ENCODE measurements at places on chromosomes 5 and 9.

DNA sequence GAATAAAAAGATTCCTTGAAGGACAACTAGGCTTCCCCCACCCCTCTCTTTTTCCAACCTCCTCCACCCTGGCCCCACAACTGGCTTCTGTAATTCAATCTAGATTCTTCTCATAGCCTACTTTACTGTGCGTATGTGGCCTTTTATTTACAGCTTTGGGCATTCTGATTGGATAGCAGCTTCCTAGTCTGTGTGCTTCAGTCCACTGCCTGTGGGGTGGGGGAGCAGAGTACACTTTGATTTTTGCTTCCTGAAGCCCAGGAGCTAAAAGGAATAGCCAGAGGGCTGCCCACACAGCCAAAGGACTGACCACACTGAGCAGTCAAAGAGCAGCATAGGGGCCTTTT, 30.4 kb downstream of the RUSC2 start:
- DNase-seq: no peak

- no peak for DNase-seq
Observed at GRCh38 chr5:179530069-179530998, 20.0 kb upstream of the RUFY1 start.

DNA sequence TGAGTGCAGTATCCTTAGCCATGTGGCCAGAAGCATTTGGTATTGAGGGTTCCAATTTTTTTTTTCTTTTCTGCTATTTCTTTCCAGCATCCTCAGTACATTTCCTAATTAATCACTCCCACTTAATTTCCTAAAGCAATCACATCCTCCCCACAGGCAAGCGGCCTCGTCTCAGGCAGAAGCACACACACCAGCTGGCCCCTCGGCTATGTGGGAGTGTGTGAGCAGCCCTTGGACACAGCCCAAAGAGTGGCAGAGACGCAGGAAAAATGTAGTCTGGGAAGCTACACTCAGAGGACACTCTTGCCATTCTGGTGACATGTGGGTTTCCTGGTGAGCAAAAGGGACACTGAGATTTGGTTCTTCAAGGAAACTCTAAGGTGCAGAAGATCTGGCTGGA, 20.7 kb downstream of the SLIT3 start:
- no peak for DNase-seq

DNA sequence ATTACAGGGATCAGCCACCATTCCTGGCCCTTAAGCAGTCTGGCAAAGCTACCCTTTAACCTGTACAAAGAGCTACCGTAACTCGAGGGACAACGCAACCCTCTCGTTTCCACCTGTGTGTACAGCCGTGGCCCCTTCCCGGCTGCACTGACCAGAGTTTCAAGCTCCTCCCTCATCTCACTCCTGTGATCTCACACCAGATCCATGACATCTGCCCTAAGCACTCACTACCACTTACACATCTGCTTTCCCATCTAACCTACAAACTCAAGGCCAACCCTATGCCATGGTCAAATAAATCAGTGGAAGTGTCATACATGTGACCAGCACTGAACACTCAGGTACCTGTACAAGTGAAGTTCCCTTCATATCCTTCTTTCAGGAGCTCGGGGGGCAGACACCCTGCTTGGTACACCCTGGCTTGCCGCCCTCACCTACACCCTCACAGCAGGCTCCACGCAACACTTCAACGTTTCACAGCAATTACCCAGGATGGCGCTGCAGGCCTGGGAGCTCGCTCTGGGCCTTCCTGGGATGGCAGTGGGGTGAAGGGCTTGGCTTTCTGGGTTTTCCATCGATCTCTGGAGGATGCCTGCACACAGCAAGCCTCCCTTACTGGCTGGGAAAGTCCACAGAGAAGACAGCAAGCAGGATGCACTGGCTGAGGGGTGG, 61.7 kb downstream of the PRRT1B start:
- DNase-seq: no peak

DNA sequence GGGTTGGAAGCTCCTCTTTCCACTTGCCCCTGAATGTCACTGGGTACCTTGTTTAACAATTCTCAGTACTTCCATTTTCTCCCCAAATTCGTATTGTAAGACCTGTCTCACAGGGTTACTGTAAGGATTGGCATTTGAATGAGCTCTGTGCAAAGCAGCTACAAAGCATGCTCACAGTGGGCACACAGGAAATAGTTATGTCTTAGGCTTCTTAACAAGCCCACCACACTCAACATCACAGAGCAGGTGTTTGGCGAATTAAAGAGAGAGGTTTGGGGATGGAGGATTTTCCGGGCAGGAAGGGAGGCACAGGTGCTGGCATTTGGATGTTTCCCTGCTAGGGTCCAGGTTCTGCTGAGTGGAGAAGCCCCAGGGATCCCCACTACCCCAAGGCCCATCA, 17.0 kb upstream of the LHFPL2 start:
- no peak for DNase-seq

DNA sequence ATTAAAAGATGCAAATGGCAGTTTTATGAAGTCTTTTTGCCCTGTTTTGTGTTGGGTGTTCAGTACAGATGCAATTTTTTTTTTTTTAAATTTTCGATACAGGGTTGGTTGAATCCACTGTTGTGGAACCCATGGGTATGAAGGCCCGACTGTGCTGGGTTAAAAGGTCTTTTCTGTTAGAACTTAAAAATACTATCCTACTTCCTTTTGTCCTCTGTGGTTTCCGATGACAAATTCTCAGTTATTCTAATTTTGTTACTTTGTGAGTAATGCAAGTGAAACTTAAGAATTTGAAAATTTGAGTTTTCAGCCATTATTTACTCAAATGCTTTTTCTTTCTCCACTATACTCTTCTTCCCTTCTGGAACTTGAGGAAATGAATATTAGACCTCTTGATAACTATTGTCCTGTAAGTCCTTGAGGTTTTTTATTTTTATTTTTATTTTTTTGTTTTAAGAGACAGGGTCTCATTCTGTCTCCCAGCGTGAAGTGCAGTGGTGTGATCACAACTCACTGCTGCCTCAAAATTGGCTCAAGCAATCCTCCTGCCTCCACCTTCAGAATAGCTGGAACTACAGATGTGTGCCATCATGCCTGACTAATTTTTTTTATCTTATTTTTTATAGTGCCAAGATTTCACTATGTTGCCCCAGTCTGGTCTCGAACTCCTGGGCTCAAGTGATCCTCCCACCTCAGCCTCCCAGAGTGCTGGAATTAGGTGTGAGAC, 67.5 kb downstream of the ZCCHC7 start:
- DNase-seq: no peak

DNA sequence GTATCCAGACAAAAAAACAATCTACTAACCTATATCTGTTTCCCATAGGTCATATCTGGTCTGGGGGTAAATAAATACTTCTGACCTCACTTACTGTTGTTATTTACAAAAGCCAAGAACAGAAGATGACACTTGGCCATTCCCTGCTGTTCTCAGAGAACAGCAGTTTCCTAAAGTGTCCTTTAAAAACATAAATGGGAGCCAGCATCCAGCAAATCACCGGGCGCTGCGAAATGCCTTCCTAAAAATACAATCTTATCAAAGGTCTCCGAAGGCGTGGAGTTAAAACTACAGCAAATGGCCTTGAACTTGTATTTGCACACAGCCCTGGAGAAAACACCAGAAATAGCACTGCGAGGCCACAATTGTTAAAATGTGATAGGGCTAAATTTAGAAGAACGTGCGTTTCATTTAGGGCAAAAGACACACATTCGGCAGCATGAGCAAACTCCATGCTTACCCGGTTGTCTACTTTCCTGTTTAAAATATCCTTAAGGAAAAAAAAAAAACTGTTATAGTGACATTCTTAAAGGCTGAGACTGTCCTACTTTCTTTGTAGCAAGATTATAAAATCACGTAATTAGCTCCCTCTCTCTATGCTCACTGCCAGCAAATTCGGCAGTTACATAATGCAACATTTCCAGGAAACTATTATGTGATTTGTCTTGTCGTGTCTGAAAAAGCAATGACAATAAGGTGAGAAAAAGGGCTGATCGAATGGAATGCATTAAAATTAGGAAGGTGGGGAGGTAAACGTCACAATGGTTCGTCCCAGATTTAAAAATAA, 1.5 kb downstream of the NFIL3 start:
- no peak for DNase-seq

DNA sequence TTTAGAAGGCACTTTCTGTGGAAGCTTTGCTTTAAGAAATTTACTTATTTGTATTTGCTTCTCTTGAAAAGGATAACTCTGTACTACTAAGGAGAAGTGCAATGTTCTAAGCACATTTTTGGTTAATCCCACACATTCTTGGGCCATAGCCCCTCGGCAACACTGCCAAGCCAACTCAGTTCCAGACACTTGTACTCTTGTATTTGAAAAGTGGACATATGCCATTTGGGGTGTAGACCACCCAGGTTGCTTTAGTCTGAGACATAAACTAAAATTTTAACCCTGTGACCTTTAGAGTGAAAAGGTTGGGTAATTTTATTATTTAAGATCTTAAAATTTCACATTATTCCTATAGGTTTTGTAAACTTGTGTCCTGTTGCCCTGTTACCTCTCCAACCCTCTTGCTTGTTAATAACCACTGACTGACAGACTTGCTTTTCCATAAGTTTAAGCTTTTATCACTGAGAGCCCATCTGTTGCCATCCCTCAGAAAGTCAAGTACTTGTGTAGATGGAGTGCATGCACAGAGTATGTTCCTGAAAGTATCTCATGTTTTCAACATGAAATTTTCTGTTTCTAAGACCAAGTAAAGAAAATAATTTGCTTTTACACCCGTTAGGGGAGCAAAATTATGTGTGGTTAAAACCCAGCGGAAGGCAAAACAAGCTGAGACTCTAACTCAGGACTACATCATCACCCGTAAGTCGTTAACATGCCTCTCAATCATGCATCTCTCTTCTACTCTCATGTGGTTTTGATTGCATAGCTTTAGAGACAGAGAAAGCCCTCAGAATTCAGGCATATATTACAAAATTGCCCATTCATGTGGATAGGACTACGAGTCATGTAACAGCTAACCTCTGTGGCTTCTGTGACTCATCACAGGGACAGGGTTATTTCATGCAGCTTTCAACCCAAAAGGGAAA, 117.3 kb downstream of the GDNF start:
- peak; percentile 91 for DNase-seq

GRCh38 chr5:154767576-154767975, 12.4 kb downstream of the LARP1 start:
- DNase-seq: no peak

GRCh38 chr5:134545070-134545868, 19.8 kb downstream of the JADE2 start:
- no peak for DNase-seq

DNA sequence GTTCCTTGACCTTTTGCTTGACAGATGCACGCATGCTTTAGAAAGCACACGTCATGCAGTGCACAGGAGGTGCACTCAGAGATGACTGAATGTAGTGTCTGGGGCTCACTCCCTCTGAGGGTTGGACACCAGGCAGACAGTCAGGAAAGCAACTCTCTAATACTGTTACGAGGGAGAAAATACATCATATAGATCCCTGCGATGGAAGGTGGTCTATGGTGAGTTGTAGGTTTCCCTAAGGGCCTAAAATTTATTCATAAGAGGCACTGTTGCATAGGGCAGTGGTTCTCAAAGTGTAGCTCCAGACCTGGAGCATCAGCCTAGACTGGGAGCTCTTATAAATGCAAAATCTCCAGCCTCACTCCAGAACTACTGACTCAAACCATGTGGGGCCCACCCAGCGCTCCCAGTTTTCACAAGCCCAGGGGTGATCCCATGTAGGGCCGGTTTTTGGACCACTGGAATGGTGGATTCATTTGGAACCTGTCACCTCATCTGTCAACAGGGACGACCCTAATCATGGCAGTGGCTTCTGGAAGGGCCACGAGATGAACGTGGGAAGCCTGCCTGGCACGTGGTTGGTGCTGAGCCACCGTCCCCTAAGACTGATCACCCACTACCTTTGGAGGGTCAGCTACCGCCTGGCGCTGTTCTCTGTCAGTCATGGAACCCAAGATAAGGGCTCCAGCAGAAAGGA, 16.8 kb upstream of the PHF19 start:
- no peak for DNase-seq
